H9 (cell line): ENCODE measurements at places on chromosomes 3 and 15.

DNA sequence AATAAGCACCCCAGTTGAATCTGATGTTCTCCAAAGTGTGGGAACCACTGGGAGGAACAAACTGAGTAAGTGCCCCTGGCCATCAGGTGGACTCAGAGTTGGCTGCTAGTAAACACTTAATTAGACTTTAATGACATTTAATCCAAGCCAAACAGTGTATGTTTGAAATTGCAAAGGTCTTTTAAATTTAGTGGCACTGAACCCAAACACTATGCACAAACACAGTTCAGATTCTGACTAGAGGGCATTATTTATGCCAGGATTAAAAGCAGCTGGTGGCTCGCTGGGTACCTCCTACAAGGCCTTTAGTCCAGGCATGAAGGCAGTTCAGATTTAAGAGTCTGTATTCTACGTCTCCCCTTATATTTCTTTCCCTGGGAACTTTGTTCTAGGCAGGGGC is 264.8 kb downstream of the CLSTN2 start:
- no peak for DNase-seq
- H3K4me3 ChIP-seq, result no peak overlapping the region
- peaks cover 4% of the 10 kb centered on the region for H3K36me3 ChIP-seq
- H3K4me1 ChIP-seq, result peaks cover 10% of the 10 kb centered on the region; the same call in 1 of the 2 replicates

DNA sequence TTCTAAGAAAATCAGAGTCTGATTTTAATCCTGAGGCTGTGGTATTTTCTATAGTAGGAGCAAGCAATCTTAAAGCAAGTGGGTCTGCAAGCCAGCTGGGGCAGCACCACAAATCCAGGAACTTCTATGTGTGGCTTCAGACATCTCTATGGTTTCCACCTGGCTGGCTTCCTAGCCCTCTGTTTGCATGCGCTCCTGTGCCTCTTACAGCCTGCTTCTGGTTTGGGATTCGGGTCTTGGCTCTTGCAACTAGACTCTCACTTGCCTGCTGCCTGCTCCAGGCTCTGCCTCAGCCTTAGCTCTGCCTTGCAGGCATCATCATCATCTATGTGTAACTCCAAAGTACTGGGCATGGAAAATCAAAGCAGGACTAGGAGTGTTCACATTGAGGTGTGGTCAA is 43.4 kb downstream of the MINDY4B start:
- no peaks in the 10 kb centered on the region for H3K4me1 ChIP-seq
- H3K4me3 ChIP-seq, result no peak overlapping the region
- H3K36me3 ChIP-seq, result no peaks in the 10 kb centered on the region
- DNase-seq, result no peak
- no peaks in the 10 kb centered on the region for H3K27me3 ChIP-seq
- no peak overlapping the region for H3K27ac ChIP-seq

GRCh38 chr3:146065573-146066006 is 95.4 kb downstream of the PLOD2 start:
- H3K36me3 ChIP-seq, result no peaks in the 10 kb centered on the region
- no peak for DNase-seq
- H3K27ac ChIP-seq, result no peak overlapping the region
- H3K4me3 ChIP-seq, result no peak overlapping the region
- H3K4me1 ChIP-seq, result no peaks in the 10 kb centered on the region

- H3K4me1 ChIP-seq, result peaks cover 11% of the 10 kb centered on the region
- H3K4me3 ChIP-seq, result no peak overlapping the region
- no peak for DNase-seq
Observed at GRCh38 chr15:57403017-57403416, 26.7 kb downstream of the CGNL1 start.

GRCh38 chr3:46495901-46496456 is 1.8 kb upstream of the RTP3 start:
- no peak overlapping the region for H3K4me3 ChIP-seq
- no peak overlapping the region for H3K27ac ChIP-seq
- no peaks in the 10 kb centered on the region; the same call in 1 of the 2 replicates for H3K4me1 ChIP-seq
- H3K36me3 ChIP-seq, result peaks cover 10% of the 10 kb centered on the region

DNA sequence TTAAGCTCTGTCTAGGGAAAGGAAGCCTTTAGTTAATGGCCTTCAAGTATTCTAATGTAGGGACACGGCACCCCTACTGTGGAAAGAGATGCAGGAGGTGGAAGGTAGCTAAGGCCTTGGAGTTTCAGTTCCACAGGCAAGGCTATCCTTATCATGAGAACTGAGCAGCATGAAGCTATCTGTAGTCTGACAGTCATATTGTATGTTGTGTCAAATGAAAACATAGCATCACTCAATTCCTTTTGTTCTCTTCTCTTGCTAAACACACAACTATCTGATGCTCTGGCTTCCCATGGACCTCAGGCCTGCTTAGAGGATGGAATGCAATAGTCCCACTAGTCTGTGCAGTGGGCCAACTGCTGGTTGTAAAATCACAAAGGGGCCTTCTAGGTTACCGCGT is 380.9 kb downstream of the FHIT start:
- no peaks in the 10 kb centered on the region for H3K27me3 ChIP-seq
- no peak for DNase-seq
- H3K36me3 ChIP-seq, result peaks cover 20% of the 10 kb centered on the region
- H3K4me1 ChIP-seq, result no peaks in the 10 kb centered on the region
- H3K27ac ChIP-seq, result no peak overlapping the region

DNA sequence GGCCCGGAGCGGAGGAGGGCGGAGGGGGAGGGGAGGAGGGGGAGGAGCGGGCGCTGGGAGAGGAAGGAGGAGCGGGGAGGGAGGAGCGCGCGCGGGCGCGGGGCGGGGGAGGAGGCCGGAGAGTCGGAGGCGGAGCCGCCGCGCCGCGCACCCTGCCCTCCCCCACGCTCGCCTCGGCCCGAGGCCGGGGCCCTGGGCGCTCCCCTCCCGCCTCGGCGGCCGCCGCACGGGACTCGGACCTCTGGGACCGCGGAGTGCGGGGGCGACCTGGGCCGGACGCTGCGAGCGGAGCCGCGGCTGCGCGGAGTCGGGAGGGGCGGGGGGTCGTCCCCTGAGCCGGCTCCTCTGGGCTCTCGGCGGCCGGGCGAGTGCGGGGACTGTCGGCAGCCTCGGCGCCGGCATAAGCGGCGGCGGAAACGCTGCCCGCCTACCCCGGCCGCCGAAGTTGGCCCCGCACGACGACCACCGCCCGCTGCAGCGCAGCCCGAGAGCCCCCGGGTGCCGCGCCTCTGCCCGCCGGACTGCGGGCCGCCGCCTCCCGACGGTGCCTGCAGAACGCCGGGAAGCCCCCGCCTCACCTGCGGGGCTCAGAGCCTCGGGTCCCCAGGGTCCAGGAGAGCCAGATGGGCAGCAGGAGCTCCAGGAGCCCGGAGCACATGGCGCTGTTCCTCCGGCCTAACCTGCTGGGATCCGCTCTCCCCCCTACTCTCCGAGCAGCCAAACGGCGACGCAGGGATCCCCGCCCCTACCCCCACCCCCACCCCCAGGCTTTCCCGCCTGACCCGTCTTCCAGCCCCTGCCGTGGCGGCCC is 406 bp upstream of the GABRB3 start:
- DNase-seq, result peak; percentile 80
- H3K27ac ChIP-seq, result no peak overlapping the region
- no peaks in the 10 kb centered on the region for H3K27me3 ChIP-seq
